Hippocampal formation (tissue), 2 donors: ENCODE measurements at places on chromosomes 6 and 20.

DNA sequence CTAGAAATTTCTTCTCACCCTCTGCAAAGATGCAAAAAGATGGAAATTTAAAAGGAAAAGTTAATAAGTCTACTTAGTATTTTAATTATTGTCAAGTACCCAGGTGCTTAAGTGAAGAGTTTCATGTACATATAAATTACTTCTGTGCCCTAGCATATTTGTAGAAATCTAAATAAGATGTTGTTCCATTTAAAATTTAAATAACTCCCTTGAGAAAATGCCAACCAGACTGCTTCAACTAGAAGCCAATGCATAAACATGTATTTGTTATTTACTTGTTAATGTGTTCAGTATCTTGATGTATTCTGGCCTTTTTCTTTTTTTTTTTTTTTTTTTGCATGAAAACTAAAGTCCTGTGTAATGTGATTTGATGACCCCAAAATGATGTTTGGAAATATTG, 6.3 kb upstream of the TMEM244 start:
- DNase-seq: no peak

DNA sequence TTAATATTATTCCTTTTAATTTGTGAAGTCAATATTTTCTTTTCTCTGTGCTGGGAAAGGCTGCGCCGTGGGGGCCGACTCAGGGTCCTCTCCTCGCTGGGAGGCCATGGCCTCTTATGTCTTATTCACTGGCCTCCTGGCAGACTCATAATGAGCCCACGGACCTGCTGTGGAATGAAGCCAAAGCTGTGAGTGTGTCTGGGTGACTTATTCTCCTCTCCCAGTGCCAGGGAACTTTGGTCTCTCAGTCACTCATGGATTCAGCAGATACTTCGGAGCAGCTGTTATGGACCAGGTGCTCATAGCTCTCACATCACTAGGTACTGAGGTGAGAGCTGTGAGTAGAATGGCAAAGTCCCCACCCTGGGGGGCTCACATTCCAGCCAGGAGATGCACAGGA, 297.6 kb downstream of the CDH26 start:
- DNase-seq: no peak

GRCh38 chr6:21740376-21741124, 147.0 kb downstream of the SOX4 start:
- DNase-seq: no peak

GRCh38 chr6:17866876-17867444, 120.5 kb downstream of the KIF13A start:
- peak; percentile 54 for DNase-seq

DNA sequence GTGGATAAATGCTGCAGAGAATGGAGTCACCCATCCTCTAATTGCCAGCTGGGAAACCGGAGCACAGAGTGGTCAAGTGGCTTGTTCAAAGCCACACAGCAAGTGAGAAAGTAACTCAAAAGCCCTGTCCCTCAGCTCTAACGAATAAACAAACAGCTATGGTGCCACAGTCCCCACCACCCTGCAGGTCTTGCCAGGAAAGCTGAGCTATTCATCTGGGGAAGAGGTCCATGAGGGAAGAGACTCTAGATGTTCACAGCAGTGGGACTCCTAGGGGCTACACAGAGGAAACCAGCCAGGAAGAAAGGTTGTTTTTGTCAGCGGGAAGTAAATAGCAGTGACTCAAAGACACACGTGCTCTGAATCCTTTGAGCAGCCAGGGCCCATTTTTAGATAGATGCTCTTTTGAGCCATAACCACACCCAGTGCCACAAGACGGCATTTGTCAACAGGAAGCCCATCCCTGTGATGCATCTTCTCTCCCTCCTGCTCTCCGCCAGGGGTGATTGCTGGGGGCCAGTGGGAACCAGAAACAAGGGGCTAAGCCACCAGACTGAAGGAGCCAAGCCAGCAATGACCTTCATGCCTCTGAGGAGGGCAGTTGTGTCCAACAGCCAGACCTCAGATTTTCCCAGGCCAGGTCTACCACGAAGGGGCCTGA, 32.4 kb upstream of the TCP11 start:
- DNase-seq: no peak

DNA sequence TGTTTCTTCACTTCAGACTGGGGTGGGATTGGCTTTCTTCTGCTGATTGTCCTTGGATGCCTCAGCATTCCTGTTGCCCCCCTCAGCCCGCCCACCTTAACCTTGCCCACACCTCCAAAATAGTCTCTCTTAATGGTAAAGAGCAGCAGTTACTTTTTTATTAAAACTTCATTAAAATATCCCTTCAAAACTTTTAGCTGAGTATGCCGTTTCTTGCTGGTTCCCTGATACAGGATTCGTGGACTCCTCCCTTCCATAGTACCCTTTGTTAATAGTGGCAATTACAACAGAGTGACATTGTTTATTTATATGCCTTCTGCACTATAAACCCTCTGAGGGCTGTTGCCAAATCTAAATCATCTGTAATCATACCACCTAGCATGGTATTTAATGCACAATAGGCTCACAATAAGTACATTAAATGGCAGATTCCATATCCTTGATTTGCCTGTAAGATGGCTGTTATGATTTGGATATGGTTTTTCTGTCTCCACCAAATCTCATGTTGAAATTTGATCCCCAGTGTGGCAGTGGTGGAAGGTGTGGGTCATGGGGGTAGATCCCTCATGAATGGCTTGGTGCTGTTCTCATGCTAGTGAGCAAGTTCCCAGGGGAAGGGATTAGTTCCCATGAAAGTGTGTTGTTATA, 3.5 kb upstream of the MOCS1 start:
- DNase-seq: no peak

- no peak for DNase-seq
Measured at GRCh38 chr6:166830185-166830890, 126.0 kb downstream of the RNASET2 start.
